ENCODE measurements at places on chromosomes 2 and 18.

DNA sequence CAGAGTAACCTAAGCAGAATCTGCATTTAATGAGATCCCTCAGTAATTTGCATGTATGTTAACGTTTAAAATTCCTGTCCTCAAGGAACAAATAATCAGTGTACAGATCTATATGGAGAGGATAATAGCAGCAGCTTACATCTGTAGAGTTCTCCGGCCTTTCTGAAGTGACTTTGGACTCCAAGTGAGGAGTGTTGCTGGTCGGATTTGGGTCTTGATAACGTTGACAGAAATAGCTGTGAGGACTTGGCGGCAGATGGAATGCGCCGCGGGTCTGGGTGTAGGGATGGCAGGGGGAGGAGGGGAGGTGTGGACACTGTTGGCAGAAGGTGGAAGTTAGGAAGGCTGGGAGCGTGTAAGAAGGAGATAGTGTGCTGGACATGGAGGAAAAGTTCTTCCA lies 170.9 kb upstream of the GATA6 start:
- no peaks in the 10 kb centered on the region for H3K4me1 ChIP-seq
- DNase-seq, result no peak
- H3K27me3 ChIP-seq, result no peaks in the 10 kb centered on the region
- no peak overlapping the region for H3K4me3 ChIP-seq
- H3K36me3 ChIP-seq, result no peaks in the 10 kb centered on the region
- H3K27ac ChIP-seq, result no peak overlapping the region

DNA sequence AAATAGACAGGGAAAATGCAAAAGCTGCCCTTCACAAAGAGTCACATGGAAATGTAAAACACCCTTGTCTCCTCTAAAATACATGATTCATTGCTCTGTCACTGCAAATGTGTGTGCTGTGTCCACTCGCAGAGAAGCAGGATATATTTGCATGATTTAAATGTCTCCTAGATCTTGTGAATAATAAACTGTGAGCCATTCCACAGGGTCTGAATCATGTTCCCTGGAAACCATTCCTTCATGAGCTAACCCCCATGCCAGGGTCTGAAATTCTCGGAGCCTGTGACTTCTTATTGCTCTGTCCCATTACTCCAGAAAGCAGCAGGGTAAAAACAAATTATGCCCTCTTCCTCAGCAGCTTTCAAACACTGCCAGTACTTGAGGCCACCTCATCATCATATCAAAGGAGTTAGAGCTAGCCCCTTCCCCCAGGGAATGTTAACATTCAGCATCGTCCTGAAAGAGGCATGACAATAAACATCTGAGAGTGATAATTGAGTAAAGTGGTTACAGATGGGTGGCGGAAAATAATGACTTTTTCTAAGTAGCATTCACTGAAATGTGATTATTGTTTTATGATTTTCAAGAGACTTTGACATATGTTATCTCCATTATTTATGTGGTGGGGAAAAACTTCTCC lies 11.7 kb upstream of the CNGA3 start:
- no peak for DNase-seq
- no peak overlapping the region for H3K4me3 ChIP-seq
- no peaks in the 10 kb centered on the region for H3K4me1 ChIP-seq

DNA sequence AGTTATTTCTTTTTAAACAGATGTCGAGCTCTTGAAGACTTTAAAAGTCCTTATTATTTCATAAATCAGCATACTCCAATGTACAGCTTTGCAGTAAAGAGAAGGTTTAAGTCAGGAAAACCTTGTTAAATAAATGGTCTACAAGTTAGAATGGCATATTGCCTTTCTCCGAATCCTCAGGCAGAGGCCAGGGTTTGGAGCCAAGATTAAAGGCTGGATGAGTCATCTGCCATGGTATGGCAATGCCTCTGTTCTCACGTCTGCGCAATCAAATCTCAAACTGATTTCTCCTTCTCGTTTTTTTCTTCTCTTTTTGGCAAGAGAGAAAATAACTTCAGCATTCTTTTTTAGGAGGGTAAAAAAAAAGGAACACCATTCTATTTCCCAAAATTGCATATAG lies 5.6 kb upstream of the KCNJ3 start:
- H3K36me3 ChIP-seq, result no peaks in the 10 kb centered on the region
- H3K4me1 ChIP-seq, result peaks cover 5% of the 10 kb centered on the region
- H3K27ac ChIP-seq, result no peak overlapping the region
- no peak for DNase-seq
- H3K4me3 ChIP-seq, result no peak overlapping the region

- H3K27me3 ChIP-seq, result no peaks in the 10 kb centered on the region
- no peak for DNase-seq
- no peak overlapping the region for H3K27ac ChIP-seq
- no peaks in the 10 kb centered on the region for H3K36me3 ChIP-seq
Observed at GRCh38 chr18:2411381-2411960, 159.8 kb downstream of the METTL4 start.

DNA sequence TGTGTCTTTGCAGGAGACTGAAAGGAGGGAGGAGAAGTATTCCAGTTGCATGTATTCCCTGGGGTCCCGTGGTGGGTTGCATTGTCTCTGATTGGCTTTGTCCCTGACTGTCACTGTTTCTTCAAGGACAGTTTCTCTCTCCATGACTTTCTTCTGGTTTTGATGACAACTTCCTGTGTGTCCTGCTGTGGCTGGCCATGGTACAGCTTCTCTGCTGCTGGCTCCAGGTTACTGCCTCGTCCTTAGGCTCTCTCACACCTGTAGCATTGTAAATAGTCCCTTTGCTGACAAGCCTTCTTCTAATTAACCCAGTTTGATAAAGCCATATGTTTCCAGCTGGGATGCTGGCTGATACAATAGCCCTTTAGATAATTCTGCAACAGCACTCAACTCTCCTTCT lies 129.0 kb downstream of the LPIN1 start:
- H3K4me3 ChIP-seq, result no peak overlapping the region
- H3K27me3 ChIP-seq, result no peaks in the 10 kb centered on the region
- H3K4me1 ChIP-seq, result peaks cover 19% of the 10 kb centered on the region
- no peaks in the 10 kb centered on the region for H3K36me3 ChIP-seq
- no peak for DNase-seq
